ENCODE measurements at places on chromosomes 6 and 20. TPM values are rescaled to one million over a fixed set of nuclear protein-coding genes. Genes with fewer than 3 reads are reported as not detected.

Gene TEAD3
- 0.13 TPM for total RNA-seq

Gene PNLDC1
- total RNA-seq, result 0.25 TPM

Gene CAGE1
- 0.08 TPM for total RNA-seq

GRCh38 chr6:155181498-155181897, 82.3 kb upstream of the CLDN20 start:
- no peaks in the 10 kb centered on the region for H3K36me3 ChIP-seq
- H3K27ac ChIP-seq, result no peak overlapping the region
- H3K4me3 ChIP-seq, result no peak overlapping the region
- H3K4me1 ChIP-seq, result peaks cover 16% of the 10 kb centered on the region

GRCh38 chr20:53597030-53597482, 3.4 kb upstream of the ZNF217 start:
- H3K27ac ChIP-seq, result peak overlapping the region; percentile 83
- no peak for DNase-seq
- no peak overlapping the region for H3K4me3 ChIP-seq
- no peaks in the 10 kb centered on the region for H3K27me3 ChIP-seq

DNA sequence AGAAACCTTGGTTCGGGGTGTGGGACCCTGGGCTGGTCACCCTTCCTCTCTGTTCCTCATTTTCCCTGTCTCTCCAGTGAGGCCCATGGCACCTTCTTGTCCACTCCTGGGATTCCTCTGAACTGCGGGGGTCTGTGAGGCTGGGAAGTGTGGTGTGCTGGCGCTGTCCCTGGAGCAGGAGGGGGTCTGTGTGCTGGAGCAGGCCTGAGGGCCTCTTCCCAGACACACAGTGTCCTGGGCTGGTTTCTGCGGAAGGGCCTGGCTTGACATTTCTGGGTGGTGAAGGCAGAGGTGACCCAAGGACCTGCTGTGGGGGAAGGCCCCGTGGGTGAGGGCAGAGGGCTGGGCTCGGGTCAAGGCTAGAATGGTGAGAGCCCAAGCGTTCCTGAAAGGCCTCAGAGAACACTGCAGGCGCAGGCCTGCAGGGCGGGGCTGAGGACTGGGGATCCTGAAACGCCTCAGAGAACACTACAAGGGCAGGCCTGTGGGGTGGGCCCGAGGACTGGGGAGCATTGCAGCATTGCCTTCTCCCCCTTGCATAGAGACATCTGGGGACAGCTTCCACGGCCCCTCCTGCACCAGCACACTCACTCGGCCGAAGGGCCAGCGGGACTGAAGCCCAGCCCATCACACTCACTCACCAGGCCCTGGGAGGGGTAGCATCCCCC, 10.6 kb upstream of the BAK1 start:
- H3K27ac ChIP-seq, result no peak overlapping the region
- no peaks in the 10 kb centered on the region for H3K36me3 ChIP-seq
- H3K4me3 ChIP-seq, result no peak overlapping the region
- H3K27me3 ChIP-seq, result peaks cover 2% of the 10 kb centered on the region
- peaks cover 50% of the 10 kb centered on the region for H3K4me1 ChIP-seq
- no peak for DNase-seq

DNA sequence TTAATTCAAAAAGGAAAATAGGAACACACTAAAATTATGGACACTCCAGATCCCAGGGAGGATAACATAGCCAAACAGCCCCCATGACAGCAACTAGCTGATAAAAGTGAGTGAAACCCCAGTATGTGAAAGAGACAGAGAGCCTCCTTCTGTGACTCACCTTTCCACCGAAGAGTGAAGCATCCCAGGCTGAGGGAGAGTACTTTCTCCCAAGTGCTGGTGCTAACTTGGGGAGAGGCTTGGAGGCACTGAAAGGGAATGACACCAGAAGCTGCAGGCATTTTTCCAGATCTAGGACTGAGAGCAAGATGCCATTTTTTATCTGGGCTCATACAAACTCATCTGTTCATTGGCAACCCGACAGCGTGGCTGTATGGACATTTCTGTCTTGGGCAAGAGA, 339.8 kb downstream of the HTR1B start:
- H3K27me3 ChIP-seq, result no peaks in the 10 kb centered on the region
- no peak for DNase-seq
- H3K27ac ChIP-seq, result no peak overlapping the region

GRCh38 chr20:16048876-16049275, 524.4 kb downstream of the KIF16B start:
- no peak overlapping the region for H3K27ac ChIP-seq
- no peaks in the 10 kb centered on the region for H3K27me3 ChIP-seq
- no peaks in the 10 kb centered on the region for H3K4me1 ChIP-seq

- H3K27ac ChIP-seq, result no peak overlapping the region
- H3K27me3 ChIP-seq, result peaks cover 4% of the 10 kb centered on the region
- no peak for DNase-seq
- no peak overlapping the region for H3K4me3 ChIP-seq
Observed at GRCh38 chr20:44714102-44714700, 968 bp upstream of the CCN5 start.

DNA sequence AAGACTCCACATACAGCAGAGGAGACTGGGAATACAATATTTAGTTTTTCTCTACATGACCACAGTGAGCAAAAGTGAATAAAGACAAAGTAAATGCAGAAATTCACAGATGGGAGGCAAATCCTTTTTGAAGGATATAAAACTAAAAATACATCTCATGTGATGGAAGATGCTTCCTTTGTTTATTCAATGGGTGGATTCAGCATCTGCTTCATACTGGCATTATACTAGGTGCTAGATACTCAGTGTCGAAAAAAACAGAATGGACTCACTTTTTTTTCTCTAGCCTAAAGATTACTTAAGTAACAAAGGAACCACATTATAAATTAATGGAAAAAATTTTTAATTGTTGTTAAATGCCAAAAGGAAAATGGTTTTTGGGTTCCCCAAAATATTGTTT, 216.2 kb downstream of the TRDN start:
- H3K4me1 ChIP-seq, result no peaks in the 10 kb centered on the region
- H3K4me3 ChIP-seq, result no peak overlapping the region
- no peaks in the 10 kb centered on the region for H3K27me3 ChIP-seq
- no peak for DNase-seq
- H3K36me3 ChIP-seq, result no peaks in the 10 kb centered on the region
- no peak overlapping the region for H3K27ac ChIP-seq

DNA sequence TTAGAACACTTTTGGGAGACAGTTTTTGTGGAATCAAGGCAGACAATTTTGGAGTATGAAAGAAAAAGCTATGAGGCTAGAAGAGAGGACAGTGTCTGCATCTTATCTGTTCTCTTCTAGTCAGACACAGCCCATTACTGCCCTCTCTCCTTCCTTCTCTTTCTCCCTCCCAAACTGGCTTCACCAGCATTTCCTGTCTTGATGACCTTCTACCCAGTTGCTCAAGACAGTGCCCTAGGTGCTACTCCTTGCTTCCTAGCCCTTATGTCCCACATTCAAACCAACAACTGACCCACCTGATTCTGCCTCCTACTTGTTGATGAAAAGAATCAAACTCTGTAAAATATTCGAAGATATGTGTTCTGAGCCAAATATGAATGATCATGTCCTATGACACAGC, 116.4 kb upstream of the RIPOR2 start:
- H3K4me1 ChIP-seq, result peaks cover 77% of the 10 kb centered on the region
- H3K27ac ChIP-seq, result peak overlapping the region; percentile 41
- no peaks in the 10 kb centered on the region for H3K36me3 ChIP-seq
- no peaks in the 10 kb centered on the region for H3K27me3 ChIP-seq
- no peak for DNase-seq

DNA sequence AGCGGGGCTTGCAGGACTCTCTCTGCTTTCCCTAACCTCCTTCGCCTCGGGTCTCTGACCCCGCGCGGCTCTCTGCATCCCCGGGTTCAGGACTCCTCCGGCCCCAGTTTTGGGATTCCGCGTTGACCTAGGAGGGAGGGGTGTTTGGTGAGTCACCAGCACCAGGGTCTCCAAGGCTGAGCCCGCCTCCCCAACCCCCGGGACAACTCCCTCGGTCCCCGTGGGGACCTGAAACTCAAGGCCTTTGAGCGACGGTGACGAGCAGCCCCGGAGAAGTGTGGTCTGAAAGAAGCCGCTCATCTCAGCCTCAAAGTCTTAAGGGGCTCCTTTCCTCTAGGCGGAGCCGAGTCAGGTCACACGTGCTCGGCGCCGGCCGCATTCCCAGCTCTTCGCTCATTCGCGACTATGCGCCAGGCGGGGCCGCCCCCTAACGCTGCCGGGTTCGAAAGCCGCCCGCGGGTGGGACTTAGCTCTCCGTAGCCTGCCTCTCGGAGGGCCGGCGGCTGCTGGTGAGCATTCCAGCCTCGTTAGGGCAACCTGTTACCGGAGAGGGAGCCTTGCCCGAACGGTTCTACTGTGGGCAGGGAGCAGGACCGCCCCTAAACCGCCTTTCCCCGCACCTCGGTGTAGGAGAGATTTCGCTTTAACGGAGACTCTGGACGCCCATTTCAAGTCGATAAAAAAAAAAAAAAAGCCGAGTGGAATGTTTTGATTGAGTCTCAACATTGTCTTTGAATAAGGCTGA, 3.0 kb upstream of the PRDM13 start:
- H3K27me3 ChIP-seq, result peaks cover 93% of the 10 kb centered on the region
- DNase-seq, result no peak
- peaks cover 8% of the 10 kb centered on the region for H3K36me3 ChIP-seq
- H3K4me1 ChIP-seq, result peaks cover 35% of the 10 kb centered on the region
- H3K4me3 ChIP-seq, result peak overlapping the region; percentile 34

GRCh38 chr20:22836877-22837276, 198.2 kb upstream of the SSTR4 start:
- H3K27me3 ChIP-seq, result no peaks in the 10 kb centered on the region
- H3K4me3 ChIP-seq, result no peak overlapping the region
- H3K4me1 ChIP-seq, result no peaks in the 10 kb centered on the region
- no peak overlapping the region for H3K27ac ChIP-seq
- no peak for DNase-seq

DNA sequence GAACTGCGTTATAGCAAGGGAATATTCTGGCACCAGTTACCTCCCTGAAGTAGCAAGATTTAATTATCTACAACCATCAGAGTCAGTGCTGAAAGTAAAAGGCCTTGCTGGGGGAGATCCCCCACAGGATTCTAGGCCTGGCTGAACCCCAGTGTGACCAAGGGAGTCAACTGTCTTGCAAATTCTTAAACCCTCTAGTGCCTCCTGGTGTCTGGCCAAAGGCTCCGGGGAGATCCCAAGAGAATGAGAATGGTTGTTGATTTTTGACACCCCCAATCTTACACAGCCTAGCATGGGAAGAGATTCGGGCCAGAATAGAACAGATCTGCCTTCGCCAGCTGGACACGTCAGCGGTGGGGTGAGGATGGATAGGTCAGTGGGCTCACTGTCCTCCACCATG, 179.4 kb downstream of the ERMARD start:
- H3K4me3 ChIP-seq, result no peak overlapping the region
- no peaks in the 10 kb centered on the region for H3K36me3 ChIP-seq
- no peak overlapping the region for H3K27ac ChIP-seq
- no peaks in the 10 kb centered on the region for H3K4me1 ChIP-seq
- no peak for DNase-seq

- H3K27me3 ChIP-seq, result peaks cover 7% of the 10 kb centered on the region
- H3K4me1 ChIP-seq, result no peaks in the 10 kb centered on the region
- H3K36me3 ChIP-seq, result no peaks in the 10 kb centered on the region
- no peak overlapping the region for H3K27ac ChIP-seq
- no peak for DNase-seq
- no peak overlapping the region for H3K4me3 ChIP-seq
Observed at GRCh38 chr20:21259346-21259745, 43.8 kb upstream of the XRN2 start.

GRCh38 chr6:2396846-2397630, 151.6 kb upstream of the GMDS start:
- no peaks in the 10 kb centered on the region for H3K27me3 ChIP-seq
- H3K4me3 ChIP-seq, result no peak overlapping the region
- no peak overlapping the region for H3K27ac ChIP-seq
- no peak for DNase-seq
- H3K4me1 ChIP-seq, result no peaks in the 10 kb centered on the region
- no peaks in the 10 kb centered on the region for H3K36me3 ChIP-seq

DNA sequence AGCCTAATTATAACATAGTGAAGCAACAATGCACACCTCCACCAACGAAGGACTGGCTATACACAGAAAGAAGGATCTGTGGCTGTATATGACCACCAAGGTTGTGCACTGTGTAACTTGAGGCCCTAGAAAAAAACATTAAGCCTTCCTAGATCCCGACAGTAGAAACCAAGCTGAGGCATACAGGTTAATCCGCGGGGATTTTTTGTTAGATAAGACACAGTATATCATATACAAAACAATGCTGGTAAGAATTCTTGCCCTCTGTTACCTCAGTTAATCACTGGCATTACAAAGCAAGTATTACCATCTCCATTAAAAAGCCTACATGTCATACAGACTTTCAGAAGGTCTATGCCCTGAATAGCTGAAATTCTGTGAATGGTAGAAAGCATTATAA, 228.8 kb downstream of the TBC1D32 start:
- DNase-seq, result no peak
- H3K27ac ChIP-seq, result no peak overlapping the region
- no peaks in the 10 kb centered on the region for H3K4me1 ChIP-seq
- H3K27me3 ChIP-seq, result no peaks in the 10 kb centered on the region

- H3K36me3 ChIP-seq, result peaks cover 12% of the 10 kb centered on the region
- no peaks in the 10 kb centered on the region for H3K27me3 ChIP-seq
- no peak for DNase-seq
- no peak overlapping the region for H3K27ac ChIP-seq
- peaks cover 12% of the 10 kb centered on the region for H3K4me1 ChIP-seq
- H3K4me3 ChIP-seq, result no peak overlapping the region
Observed at GRCh38 chr20:52172392-52173047, 19.1 kb downstream of the ZFP64 start.

GRCh38 chr6:72382602-72383529, 239.0 kb upstream of the KCNQ5 start:
- H3K36me3 ChIP-seq, result no peaks in the 10 kb centered on the region
- no peak overlapping the region for H3K4me3 ChIP-seq
- peaks cover 6% of the 10 kb centered on the region for H3K27me3 ChIP-seq
- H3K27ac ChIP-seq, result no peak overlapping the region

DNA sequence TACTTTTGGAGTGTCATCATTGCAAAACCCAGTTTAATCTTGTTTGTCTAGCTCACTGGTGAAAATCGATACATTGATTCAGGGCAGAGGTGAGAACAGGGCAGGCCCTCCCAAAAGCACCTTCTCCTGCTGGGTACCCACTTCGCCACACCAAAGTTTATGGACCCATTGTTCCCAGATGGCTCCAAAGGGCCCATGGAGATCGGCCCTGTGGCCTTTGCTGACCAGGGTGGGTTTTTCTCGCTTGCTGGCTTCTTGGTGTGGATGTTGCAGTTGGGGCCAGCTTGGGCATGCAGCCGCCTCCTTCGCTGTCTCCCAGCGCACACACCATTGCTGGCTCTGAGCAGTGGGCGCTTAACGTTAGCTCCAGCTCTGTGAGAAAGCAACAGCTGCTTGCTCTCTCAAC, 178.1 kb upstream of the PDE10A start:
- DNase-seq, result no peak
- no peaks in the 10 kb centered on the region for H3K36me3 ChIP-seq
- H3K27me3 ChIP-seq, result peaks cover 16% of the 10 kb centered on the region
- no peaks in the 10 kb centered on the region for H3K4me1 ChIP-seq
- no peak overlapping the region for H3K4me3 ChIP-seq
- H3K27ac ChIP-seq, result no peak overlapping the region

Data from activated CD4-positive, alpha-beta memory T cell treated with anti-CD3 and anti-CD28 coated beads, Interleukin-2, amount 10 ng/mL, durations not matched to agents 7 days and 5 days (primary cell).